ENCODE measurements at places on chromosomes 3 and 15. TPM values are rescaled to one million over a fixed set of nuclear protein-coding genes. Genes with fewer than 3 reads are reported as not detected.

Gene GCSAM
- total RNA-seq, result 0.08 TPM

Gene KLF13
- 78.6 TPM for total RNA-seq

Gene DNAJA4
- 11.1 TPM for total RNA-seq

Gene CDHR4
- total RNA-seq, result not detected

Gene SNAP23
- total RNA-seq, result 48.9 TPM

Gene SPSB4
- total RNA-seq, result 0.05 TPM

Gene OPA1
- 109 TPM for total RNA-seq

Gene RAB43
- 27.7 TPM for total RNA-seq

Gene THPO
- not detected for total RNA-seq

Gene SIDT1
- not detected for total RNA-seq

Gene CHDH
- 24.1 TPM for total RNA-seq

Gene BFSP2
- 0.67 TPM for total RNA-seq

Gene CCDC51
- total RNA-seq, result 11.9 TPM

Gene SLC6A20
- 0.28 TPM for total RNA-seq

Gene CFAP100
- total RNA-seq, result not detected

Gene HGD
- total RNA-seq, result 0.59 TPM
